ENCODE measurements at places on chromosomes 5 and 9. TPM values are rescaled to one million over a fixed set of nuclear protein-coding genes. Genes with fewer than 3 reads are reported as not detected.

DNA sequence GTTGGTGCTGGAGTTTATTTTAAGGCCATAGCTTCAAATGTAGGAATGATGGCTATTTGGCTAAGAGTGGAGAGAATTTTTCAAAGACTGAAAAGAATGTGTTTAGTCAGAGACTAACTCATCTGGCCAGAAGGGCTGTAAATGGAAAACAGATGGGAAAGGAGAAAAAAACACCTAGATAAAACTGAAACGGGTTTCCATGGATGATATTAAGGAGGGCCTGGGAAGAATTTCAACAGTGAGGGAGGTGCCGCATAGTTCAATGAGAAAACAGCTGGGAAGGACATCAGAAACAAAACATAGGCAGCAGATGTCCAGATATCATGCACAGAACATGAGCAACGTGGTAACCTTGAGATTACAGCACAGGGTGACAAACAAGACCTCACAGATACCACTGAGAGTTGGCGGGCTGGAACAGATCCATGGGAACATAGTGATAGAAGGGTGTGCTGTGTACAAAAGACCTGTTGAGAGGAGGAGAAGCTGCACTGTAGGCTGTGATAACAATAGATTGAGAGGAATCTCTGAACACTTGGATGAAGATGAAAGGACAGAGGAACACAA lies 31.2 kb upstream of the RAD23B start:
- peak overlapping the region; percentile 4 for H3K4me3 ChIP-seq
- H3K36me3 ChIP-seq = no peaks in the 10 kb centered on the region
- H3K4me1 ChIP-seq = peaks cover 62% of the 10 kb centered on the region
- DNase-seq = no peak
- H3K27me3 ChIP-seq = no peaks in the 10 kb centered on the region

DNA sequence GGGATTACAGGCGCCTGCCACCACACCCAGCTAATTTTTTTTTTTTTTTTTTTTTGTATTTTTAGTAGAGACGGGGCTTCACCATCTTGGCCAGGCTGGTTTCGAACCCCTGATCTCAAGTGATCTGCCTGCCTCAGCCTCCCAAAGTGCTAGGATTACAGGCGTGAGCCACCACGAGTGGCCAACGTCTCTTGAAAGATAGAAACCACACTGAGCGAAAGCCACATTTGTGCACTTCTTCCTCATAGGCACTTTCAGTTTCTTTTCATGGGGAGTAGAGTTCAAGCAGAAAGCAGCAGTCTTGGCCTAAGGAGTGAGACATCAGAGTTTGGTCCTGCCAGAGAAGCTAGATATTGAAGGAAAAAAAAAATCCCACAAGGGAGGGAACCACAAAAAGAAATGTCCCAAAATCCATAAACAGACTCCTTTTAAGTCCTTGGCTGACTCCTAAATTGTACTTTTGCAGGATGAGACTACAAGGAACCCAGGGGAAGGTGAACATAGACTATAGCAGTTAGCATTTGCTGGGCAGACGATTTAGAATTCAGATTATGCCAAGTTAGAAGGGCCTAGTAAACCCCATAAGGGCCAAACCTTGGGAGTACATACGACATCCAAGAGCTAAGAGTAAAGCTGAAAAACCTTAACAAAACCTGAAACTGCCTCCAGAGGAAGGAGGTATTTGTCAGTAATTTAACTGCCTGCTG lies 43.9 kb upstream of the GLIPR2 start:
- H3K4me1 ChIP-seq = peaks cover 43% of the 10 kb centered on the region
- H3K4me3 ChIP-seq = no peak overlapping the region
- peak overlapping the region; percentile 88 for H3K27ac ChIP-seq
- DNase-seq = no peak

GRCh38 chr5:117859176-117859575 lies 1129.2 kb downstream of the DTWD2 start:
- DNase-seq = no peak
- no peaks in the 10 kb centered on the region for H3K4me1 ChIP-seq
- no peak overlapping the region for H3K27ac ChIP-seq
- no peaks in the 10 kb centered on the region for H3K36me3 ChIP-seq
- no peaks in the 10 kb centered on the region for H3K27me3 ChIP-seq

DNA sequence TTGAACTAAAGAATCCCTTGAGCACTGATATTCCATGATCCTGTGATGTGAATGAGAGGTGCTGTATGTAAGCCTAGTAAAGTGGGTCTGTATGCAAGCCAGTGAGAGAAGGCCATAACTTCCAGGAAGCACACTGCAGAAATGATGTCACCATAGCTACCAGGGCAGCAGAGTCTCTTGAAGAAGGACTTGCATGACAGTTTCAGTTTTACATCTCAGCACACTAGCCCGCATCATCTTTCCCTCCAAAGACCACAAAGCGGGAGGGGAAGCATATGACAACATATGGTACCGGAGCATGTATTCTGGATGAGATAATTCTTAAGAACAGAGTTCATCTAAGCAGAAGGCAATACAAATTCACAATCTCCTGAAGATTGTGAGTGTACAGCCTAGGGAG lies 37.6 kb upstream of the MAST4 start:
- no peaks in the 10 kb centered on the region for H3K27me3 ChIP-seq
- DNase-seq = no peak
- no peaks in the 10 kb centered on the region for H3K36me3 ChIP-seq

GRCh38 chr9:8802242-8802641 lies 1002.7 kb upstream of the DMAC1 start:
- H3K4me3 ChIP-seq = no peak overlapping the region
- no peak for DNase-seq
- H3K4me1 ChIP-seq = no peaks in the 10 kb centered on the region
- H3K27ac ChIP-seq = no peak overlapping the region
- no peaks in the 10 kb centered on the region for H3K36me3 ChIP-seq

DNA sequence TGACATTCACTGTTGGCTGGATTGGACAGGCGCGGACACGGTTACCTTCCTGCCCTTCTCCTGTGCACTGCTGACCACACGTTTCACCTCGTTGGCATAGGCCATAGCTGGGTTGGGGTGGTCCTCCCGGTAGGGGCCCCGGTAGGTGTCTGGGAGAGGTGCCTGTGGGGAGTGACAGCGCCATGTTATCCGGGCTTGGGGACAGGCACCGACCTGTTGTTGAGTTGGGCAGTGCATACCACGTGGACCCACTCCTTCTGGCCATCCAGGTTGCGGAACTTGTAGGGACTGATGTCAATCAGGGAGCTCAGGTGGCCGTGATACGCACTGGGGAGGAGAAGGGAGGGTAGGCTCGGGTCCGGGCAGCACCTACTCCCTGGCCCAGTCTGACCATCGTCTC lies 8.2 kb downstream of the PHYKPL start:
- DNase-seq = peak; percentile 79
- H3K4me1 ChIP-seq = peaks cover 12% of the 10 kb centered on the region
- H3K27ac ChIP-seq = no peak overlapping the region
- peaks cover 26% of the 10 kb centered on the region for H3K36me3 ChIP-seq
- no peaks in the 10 kb centered on the region for H3K27me3 ChIP-seq

GRCh38 chr5:110968246-110969005 lies 103.1 kb upstream of the TSLP start:
- H3K4me3 ChIP-seq = no peak overlapping the region
- DNase-seq = no peak
- no peaks in the 10 kb centered on the region for H3K4me1 ChIP-seq
- peaks cover 5% of the 10 kb centered on the region for H3K27me3 ChIP-seq
- no peak overlapping the region for H3K27ac ChIP-seq

DNA sequence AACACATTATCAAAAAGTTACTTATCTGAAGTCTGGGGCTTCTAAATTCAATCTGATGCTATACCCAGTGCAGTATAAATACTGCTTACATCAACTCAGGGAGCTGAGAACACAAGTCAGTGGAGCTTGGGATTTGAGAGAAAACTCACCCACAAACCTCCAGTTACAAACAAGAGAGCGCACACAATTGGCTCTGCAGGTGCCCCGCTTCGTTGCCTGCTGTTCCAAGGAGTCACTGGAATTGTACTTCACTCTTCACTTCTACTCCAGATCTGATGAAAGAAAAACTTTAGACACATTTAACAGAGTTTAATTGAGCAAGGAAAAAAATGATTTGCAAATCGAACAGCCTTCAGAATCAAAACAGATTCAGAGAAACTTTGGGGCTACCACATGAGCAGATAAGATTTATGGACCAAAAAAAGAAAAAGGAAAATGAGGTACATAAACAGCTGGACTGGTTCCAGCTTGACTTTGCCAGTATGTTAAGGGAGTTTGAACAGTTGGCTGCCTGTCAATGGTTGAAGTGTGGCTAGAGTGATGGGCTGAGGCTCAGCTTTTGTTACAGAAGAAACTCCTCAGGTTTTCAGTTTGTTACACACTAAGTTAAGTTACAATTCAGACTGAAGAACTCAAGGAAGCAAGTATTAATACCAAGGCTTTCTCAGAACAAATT lies 156.6 kb downstream of the AOPEP start:
- H3K27me3 ChIP-seq = no peaks in the 10 kb centered on the region
- H3K4me3 ChIP-seq = no peak overlapping the region
- H3K27ac ChIP-seq = peak overlapping the region; percentile 4
- no peak for DNase-seq

DNA sequence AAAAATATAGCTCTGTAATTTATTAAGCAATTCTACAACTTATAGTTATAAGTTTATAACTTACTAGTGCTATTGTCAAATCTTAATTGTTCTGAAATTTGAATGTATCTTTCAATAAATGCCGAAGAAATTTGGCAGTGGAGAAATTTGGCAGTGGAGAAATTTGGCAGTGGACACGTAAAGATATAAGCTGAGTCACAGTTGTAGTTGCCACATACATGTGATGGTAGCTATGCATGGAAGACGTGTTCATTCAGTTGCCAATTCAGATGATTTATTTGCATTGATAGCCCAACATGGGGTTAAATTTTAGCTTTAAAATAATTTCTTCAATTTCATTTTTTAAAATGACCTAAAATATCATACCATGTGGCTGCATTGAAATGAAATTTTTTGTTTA lies 127.8 kb upstream of the NR4A3 start:
- no peaks in the 10 kb centered on the region for H3K36me3 ChIP-seq
- no peak overlapping the region for H3K4me3 ChIP-seq
- no peaks in the 10 kb centered on the region for H3K4me1 ChIP-seq
- H3K27me3 ChIP-seq = no peaks in the 10 kb centered on the region
- H3K27ac ChIP-seq = no peak overlapping the region
- no peak for DNase-seq

GRCh38 chr5:23864786-23865185 lies 357.4 kb downstream of the PRDM9 start:
- no peak for DNase-seq
- no peaks in the 10 kb centered on the region for H3K4me1 ChIP-seq
- H3K4me3 ChIP-seq = no peak overlapping the region
- no peaks in the 10 kb centered on the region for H3K27me3 ChIP-seq
- H3K27ac ChIP-seq = no peak overlapping the region
- H3K36me3 ChIP-seq = no peaks in the 10 kb centered on the region

The PFN3 gene
- total RNA-seq = not detected

The GFPT2 gene
- 18.8 TPM for total RNA-seq

The BTNL3 gene
- total RNA-seq = not detected

The C5orf24 gene
- total RNA-seq = 121 TPM

The C5orf58 gene
- not detected for total RNA-seq

The GABRG2 gene
- not detected for total RNA-seq

Data from chondrocyte (in vitro differentiated cells).